ENCODE measurements at places on chromosomes 7 and 10. TPM values are rescaled to one million over a fixed set of nuclear protein-coding genes. Genes with fewer than 3 reads are reported as not detected.

ECHDC3 gene
- polyA plus RNA-seq: 1.3 TPM

YAE1 gene
- polyA plus RNA-seq: 49.0 TPM

GRCh38 chr7:45021604-45022296 is 21.7 kb downstream of the CCM2 start:
- DNase-seq: no peak

GRCh38 chr7:128874140-128875031 is 11.7 kb downstream of the ATP6V1F start:
- DNase-seq: no peak

CTTNBP2 gene
- polyA plus RNA-seq: 10.7 TPM

GRCh38 chr10:123073187-123073586 is 62.6 kb upstream of the HMX3 start:
- DNase-seq: no peak

DNA sequence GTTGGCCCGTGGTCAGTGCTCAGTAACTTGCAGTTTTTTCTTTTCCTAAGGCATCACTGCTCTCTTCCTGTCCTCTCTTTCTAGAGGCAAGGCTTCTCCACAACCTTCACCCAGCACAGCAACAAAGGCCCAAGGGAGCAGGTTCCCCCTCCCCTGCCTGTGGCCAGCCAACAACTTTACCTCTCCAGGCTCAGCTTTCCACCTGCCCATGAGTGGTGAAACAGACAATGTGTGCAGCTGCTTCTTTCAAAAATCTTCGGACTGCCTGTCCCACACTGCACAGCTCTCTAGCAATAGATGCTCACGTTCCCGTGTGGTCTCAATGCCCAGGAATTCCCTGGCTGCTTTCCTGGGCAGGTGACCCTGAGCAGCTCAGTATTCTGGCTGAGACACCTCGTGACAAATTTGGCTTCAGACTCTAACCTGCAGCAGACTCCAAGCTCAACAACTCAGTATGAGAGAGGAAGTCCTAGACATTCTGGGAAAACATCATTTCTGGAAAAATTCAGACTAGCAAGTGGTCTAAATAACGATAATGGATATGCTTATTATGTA is 28.9 kb upstream of the TMEM72 start:
- DNase-seq: no peak

GRCh38 chr7:6271060-6271658 is 1.3 kb downstream of the CYTH3 start:
- DNase-seq: no peak
